ENCODE measurements at places on chromosomes 4 and X.

DNA sequence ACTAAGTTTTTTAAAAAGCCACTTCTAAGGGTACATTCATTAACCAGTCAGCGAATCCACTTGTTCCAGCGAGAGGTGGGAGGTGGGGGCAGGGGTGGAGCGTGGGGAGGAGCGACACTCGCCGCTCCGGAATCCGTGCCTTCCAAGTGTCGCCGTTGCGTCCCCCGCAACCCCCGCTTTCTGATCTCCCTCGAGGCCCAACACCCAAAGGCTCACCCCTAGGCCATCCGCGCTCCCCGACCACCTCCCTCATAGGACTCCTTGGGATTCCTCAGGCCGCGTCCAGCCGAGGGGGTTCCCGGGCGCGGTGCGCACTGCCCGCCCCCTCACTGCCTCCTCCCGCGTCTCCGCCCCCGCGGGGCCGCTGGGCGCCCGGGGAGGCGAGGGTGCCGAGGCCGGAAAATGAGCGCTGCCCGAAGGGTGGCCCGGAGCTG, 108.1 kb upstream of the STOX2 start:
- DNase-seq = no peak

- DNase-seq = no peak
These were observed 25.9 kb upstream of the LNX1 start for GRCh38 chr4:53617101-53617680.

- DNase-seq = no peak
These were observed 138.9 kb upstream of the INPP4B start for GRCh38 chr4:142984871-142985585.

DNA sequence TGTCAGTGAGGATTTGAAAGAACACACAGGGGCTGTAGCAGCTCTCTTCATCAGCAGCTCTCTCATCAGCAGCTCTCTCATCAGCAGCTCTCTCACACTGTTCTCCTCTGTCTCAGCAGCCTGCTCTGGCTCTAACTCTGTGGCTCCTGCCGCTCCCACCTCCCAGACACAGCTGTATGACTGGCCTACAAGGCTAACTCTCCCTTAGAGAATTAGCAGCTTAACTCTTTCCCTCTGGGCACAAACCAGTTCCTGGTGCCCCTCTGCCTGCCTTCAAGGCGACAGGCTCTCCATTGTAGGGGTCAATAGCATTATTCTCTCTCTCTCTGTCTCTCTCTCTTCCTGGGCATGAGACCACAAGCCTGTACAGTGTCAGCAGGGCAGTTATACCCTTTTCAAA, 385.6 kb upstream of the PCDH10 start:
- DNase-seq = no peak

DNA sequence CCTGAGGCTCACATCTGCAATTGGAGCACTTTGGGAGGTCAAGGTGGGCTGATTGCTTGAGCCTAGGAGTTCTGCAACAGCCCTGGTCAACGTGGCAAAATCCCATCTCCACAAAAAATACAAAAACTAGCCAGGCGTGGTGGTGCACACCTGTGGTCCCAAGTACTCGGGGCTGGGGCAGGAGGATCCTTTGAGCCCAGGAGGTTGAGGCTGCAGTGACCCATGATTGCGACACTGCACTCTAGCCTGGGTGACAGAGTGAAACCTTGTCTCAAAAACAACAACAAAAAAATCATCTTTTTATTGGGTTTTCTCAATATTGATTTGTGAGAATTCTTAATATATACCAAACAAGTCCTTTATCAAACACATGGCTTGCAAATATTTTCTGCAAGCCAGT, 64.9 kb downstream of the ANKRD17 start:
- DNase-seq = no peak

DNA sequence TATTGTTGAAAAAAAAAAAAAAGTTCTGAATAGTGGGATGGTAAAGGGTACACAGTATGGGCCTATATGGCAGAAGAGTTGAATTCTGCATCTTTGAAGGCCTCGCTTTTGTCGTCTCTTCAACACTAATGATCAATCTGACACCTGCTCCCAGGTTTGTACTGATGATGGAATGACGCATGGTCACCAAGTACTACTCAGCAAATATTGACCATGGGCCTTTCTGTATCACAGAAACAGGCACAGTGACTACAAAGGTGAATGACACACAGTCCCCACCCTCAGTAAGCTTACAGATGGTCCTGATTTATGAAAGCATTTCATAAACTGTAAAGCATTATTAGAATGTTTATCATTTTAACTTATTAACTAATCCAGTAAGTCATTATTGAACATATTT, 152.6 kb downstream of the LDB2 start:
- DNase-seq = no peak
